ENCODE measurements at places on chromosomes 13 and 19.

- no peak for DNase-seq
These were observed 6.9 kb downstream of the COQ8B start for GRCh38 chr19:40709817-40710216.

DNA sequence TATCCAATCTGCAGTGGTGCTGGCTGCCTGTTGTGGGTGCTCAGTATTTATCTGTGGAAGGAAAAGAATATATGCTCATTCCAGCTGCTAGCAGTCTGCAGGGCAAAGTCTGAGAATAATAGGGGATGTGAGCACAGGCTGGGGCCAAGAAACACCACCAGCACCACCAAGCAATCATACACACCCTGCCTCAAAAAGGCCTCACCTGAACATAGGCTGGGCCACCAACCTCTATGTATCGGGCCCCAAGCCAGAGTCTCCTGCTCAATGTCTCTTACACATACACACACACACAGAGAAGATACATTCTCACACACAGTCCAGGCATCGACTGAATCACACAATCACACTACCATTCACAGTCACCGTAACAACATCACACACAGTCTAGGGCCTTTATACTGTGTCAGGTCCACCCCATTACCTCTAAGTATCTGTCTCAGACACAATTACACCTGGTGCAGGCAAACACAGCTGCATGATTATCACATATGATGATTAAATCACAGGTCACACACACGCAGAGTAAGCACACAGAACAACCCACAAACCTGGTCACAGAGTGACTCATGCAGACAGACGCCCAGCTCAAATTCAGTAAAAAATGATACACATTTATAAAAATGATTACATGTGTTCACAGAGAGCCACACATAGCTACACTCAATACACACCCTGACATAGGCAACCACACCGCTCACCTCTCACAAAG, 1.3 kb upstream of the ZSCAN22 start:
- DNase-seq = no peak

DNA sequence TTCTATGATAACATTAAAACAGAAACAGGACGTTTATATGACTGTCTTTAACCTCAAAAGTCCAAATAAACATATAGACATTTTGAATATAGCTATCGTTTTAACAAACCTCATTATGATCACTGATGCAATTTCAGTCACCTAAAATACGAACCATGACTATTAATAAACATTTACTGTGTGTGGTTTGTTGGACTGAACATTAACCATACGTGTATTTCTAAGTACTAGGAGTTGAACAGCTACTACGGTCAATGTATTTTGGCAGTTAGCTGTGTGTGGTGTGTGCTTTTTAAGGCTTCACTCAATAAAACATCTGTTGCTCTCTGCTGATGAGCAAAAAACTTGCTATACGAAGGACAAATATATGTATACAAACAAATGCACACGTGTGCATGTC, 281.4 kb downstream of the ABCC4 start:
- DNase-seq = no peak

- DNase-seq = no peak
These were observed 209.2 kb downstream of the TSHZ3 start for GRCh38 chr19:31139871-31140505.

DNA sequence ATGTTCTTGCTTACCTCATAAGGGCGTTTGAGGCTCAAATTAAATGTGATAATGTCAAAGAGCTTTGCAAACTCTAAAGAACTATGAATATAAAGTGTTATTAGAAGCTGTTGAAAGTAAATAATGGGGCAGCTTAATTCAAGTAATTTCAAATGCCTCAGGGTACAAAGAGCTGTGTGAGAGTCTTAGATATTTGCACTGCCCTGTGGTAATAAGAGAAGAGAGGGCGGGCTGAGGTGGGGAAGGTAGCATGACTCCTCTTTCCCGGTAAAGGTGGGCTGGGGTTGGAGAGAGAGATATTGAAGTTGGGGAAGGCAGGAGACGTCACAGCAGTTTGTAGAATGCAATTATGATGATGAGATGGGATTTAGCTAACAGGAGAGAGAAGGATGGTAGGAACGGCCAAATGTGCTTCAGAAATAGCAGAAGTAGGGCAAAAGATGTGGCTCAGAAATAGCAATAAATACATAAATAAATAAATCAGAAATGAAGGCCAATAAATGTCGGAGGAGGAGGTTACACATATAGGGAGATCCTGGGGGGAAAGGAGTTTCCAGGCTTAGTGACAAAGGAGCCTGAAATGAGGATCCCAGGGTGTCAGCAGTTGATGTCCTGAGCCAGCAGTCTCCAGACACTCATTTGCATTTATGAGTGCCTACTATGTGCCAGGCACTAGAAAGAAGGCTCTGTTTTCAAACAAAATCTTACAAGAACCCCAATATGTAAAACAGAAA, 35.7 kb upstream of the RCBTB2 start:
- DNase-seq = no peak

Measured in activated T-helper 1 cell treated with anti-CD3 and anti-CD28 coated beads, Interleukin-2, amount 50 U/mL, for 16 hours (primary cell).